ENCODE measurements at places on chromosomes 3 and 15.

DNA sequence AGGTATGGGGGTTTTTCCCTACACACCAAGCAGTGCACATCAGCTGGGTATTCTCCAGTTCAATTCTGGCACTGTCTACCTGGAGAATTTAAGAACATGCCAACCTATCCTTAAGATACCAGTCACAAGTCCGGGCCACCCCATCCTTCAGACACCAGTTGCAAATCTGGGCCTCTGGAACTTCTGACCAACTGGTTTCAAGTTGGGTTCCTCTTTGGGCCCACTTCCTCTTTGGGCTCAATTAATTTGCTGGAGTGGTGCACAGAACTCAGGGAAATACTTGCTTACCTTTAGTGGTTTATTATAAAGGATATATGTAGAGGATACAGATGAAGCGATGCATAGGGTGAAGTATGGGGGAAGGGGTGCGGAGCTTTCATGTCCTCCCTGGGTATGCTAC is 25.3 kb downstream of the GLCE start:
- DNase-seq = no peak

DNA sequence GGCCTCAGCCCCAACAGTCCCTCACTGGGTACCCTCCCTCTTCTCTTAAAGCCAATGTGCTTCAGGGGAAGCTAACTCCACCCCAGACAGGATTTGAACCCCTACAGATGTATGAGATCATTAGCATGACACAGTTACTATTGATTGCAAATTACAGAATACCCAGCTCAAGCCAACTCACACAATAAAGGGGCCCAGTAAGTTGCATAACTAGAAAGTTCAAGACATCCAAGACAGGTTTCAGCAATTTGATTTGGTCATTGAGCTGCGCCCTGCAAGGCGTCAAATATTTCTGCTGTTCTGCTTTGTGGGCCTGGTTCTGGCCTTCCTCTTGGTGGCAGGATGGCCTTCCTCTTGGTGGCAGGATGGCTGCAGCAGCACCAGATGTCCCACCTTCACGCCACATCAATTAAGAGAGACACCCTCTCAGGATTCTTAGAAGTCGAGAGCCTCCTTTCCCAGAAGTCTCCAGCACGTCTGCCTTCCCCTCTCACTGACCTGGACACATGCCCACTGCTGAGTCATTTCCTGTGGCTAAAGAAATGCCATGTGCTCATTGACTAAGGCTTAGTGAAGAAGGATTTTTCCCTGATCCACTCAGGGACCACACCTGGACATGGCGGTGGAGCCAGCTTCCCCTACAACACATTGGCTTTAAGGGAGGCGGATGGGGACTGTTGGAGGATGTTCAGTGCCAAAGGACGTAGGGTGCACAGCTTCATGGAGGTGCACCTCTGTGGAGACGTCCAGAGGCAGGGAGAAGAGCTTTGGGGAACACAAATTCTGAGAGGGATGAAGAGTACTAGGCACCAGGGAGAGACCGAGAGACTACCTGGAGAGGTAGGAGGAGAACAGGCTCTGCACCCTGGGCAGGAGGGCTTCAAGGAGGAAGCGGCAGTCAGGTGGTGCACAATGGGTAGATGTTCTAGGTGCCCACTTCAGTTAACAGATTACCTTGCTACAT is 49.1 kb downstream of the DNASE1L3 start:
- no peak for DNase-seq

- no peak for DNase-seq
These were observed 6.4 kb upstream of the STRA6 start for GRCh38 chr15:74208901-74209559.

GRCh38 chr3:62999158-62999557 is 123.9 kb upstream of the CADPS start:
- DNase-seq = no peak

DNA sequence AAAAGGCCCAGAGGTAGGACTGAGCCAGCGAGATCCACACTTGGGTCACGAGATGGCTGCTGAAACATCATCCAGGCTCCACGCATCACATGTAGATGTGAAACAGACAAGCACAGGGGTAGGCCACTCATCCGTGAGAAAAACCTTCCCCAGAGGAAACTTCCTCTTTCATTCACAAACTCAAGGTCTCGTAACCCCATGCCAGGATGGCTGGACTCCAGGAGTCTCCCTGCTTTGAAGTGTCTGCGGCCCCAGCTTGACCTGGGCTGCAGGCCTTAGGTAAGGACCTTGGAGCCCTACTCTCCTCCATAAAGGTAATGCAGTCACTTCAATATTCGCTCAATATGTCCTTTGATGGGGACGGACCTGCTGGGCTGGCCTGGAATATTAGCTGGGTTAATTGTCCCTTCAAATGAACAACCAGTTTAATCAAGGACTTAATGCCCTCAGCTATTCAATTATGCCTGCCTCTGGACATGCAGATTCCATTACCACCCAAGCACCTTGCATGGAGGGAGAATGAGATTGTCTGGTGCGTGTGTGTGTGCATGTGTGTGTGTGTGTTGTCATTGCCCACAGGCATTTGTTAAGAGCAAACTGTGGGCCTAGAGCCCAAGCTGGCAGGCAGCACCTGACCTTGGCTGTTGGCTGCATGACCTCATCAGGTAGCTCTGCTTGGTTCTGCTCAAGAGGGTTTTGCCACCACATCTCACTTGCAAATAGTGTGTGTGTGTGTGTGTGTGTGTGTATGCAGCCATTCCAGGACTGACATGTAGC is 186.9 kb upstream of the TLE3 start:
- no peak for DNase-seq

Measured in activated T-cell treated with anti-CD3 and anti-CD28 coated beads for 4 hours (primary cell).